ENCODE measurements at places on chromosomes 7 and 10. TPM values are rescaled to one million over a fixed set of nuclear protein-coding genes. Genes with fewer than 3 reads are reported as not detected.

The ANKRD1 gene
- total RNA-seq = 8,251 TPM

The PON3 gene
- total RNA-seq = 0.54 TPM

The WNT16 gene
- 0.11 TPM for total RNA-seq

The UPK3B gene
- 0.38 TPM for total RNA-seq

The PAPOLB gene
- 0.05 TPM for total RNA-seq

The C10orf105 gene
- total RNA-seq = not detected

The SLC39A12 gene
- total RNA-seq = not detected

The SH2D4B gene
- not detected for total RNA-seq

All from cardiac septum (tissue), 1 donor.